Type B pancreatic cell (in vitro differentiated cells): ENCODE measurements at places on chromosomes 6 and 20. TPM values are rescaled to one million over a fixed set of nuclear protein-coding genes. Genes with fewer than 3 reads are reported as not detected.

- no peak for DNase-seq
Observed at GRCh38 chr20:64093013-64093503, 8.9 kb upstream of the LKAAEAR1 start.

Gene CHRNA4
- 1.8 and 9.1 TPM in 2 replicates for total RNA-seq

GRCh38 chr20:3277686-3278465 is 38.9 kb upstream of the SLC4A11 start:
- DNase-seq, result no peak

DNA sequence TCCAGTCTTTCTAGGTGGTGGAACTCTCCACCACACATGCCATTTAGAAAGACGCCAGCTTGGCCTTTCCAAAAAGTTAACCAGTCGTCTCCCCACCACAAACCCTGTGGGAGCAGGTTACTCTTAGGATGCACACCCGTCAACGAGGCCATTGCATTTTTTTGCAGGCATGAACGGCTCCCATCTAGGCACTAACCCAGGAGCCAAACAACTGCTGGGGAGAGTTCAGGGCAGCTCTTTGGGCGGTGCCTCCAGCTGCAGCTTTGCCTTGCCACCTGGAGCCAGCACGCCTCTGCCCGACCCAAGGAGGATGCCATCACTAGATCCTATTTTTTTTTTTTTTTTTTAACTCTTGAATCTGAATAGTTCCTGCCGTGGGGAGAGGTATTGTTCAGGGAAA is 39.9 kb downstream of the TBC1D7 start:
- DNase-seq, result no peak

Gene FUT9
- total RNA-seq, result 1.4 and 4.9 TPM in 2 replicates

DNA sequence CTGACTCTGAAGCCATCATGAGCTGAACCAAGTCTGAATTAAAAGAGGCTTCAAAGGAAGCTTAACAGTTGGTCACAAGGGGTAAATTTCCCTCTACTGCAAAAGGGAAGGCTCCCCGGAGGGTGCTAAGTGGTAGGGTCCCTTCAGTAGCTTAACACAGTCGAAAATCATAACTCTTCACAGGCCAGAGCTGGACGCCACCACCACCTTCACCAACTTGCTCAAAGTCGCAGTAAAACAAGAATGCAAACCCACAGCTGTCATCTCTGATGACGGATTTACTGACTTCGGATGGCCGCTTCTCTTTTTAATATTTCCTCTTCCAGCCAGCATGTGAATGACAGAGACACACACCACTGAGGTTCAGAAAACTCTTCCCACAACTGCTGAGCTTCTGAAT is 144.7 kb upstream of the FBXL4 start:
- DNase-seq, result no peak

GRCh38 chr20:59977086-59977485 is 18.9 kb downstream of the CDH26 start:
- no peak for DNase-seq

DNA sequence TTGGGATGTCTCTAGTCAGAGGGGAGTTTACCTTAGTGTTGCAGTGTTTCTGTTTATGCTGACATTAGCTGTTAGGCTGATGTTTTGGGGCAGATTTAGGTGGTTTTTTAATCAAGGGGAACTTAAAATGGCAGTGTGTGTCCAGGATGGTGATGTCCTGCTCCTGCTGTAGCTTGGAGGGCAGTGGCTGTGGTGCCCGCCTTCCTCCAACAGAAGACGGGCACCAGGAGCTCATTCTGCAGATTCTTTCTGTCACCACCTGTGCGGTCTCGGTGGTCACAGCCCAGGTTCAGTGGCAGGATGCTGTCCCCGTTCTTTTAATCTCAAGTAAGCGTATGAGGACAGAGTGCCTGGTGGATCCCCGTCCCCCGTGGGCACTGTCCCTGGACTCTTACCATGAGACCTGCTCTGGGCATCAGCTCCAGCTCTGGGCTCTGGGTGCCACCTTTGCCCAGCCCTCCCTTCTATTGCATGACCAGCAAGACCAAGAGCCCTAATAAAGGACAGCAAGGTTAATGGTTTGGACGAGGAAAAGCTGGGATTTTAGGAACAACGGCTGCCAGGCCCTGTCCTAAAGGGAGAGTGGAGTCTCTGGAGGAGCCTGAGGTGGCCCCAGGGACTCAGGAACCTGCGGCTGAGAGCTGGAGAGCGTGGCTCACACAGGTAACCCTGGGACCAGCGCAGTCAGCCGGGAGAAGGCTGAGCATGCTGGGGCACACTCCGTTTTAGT is 217.3 kb downstream of the ERMARD start:
- DNase-seq, result no peak

DNA sequence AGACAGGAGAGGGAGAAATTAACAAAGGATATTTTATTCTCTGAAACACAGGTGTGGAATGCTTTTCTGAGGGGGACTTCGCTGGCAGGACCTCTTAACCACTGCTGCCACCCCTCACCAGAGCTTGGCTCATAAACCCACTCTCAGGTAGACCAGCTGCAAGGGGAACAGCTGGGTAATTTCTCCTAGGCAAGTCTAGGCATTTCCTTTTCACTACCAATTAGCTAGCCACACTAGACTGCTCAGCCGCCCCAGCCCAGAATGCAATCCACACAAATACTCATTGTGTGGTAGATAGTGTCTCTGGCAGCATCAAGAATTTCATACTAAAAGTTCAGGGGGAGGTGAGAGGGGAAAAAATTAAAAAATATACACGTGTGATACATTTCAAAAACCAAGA is 267.6 kb upstream of the ID4 start:
- DNase-seq, result no peak

- no peak for DNase-seq
Observed at GRCh38 chr6:139754898-139755775, 380.7 kb upstream of the CITED2 start.

GRCh38 chr6:53831936-53832660 is 37.3 kb downstream of the LRRC1 start:
- no peak for DNase-seq

GRCh38 chr20:13221313-13221672 is 219 bp downstream of the ISM1 start:
- DNase-seq, result no peak

- peak; percentile 72 for DNase-seq
Observed at GRCh38 chr6:11043378-11043960, 636 bp downstream of the ELOVL2 start.

Gene TMEM170B
- total RNA-seq, result 2.1 and 4.0 TPM in 2 replicates
